ENCODE measurements at places on chromosomes 3 and 15. TPM values are rescaled to one million over a fixed set of nuclear protein-coding genes. Genes with fewer than 3 reads are reported as not detected.

Gene CSTA
- total RNA-seq, result not detected

Gene RAB6B
- total RNA-seq, result 0.26 TPM

Gene GOLGA8Q
- total RNA-seq, result 0.13 TPM

Gene CCR5
- total RNA-seq, result 1.2 TPM

Gene TM4SF18
- not detected for total RNA-seq

Gene CFAP100
- not detected for total RNA-seq

Gene FBXO40
- total RNA-seq, result not detected

Gene VWA5B2
- not detected for total RNA-seq

Gene RLBP1
- not detected for total RNA-seq

Gene ATP13A5
- not detected for total RNA-seq

Gene SLC38A3
- total RNA-seq, result 0.08 TPM

Gene ALPK3
- total RNA-seq, result 0.13 TPM

Gene CD47
- 126 TPM for total RNA-seq

Gene CLDN1
- total RNA-seq, result 0.43 TPM

Gene PAK6
- total RNA-seq, result 0.76 TPM

Gene MYO9A
- 15.9 TPM for total RNA-seq

Gene PLCB2
- 41.7 TPM for total RNA-seq

Gene ADAM10
- 57.5 TPM for total RNA-seq

Gene ZNF774
- total RNA-seq, result 0.46 TPM

Gene FAM81A
- 0.40 TPM for total RNA-seq

Gene SFMBT1
- total RNA-seq, result 25.2 TPM

Gene GABRB3
- total RNA-seq, result 0.23 TPM

Gene CCDC13
- 0.35 TPM for total RNA-seq

Gene FYCO1
- total RNA-seq, result 9.3 TPM

Gene SLC6A1
- total RNA-seq, result not detected

Gene NMNAT3
- total RNA-seq, result 2.3 TPM

Gene CHRNA7
- 0.21 TPM for total RNA-seq

Gene MESP1
- total RNA-seq, result 2.7 TPM

Gene SLC7A14
- not detected for total RNA-seq

Gene SOX14
- not detected for total RNA-seq

Gene ACOX2
- total RNA-seq, result not detected

Gene MAP6D1
- total RNA-seq, result 1.4 TPM

Gene UROC1
- not detected for total RNA-seq

Gene MCF2L2
- 0.58 TPM for total RNA-seq

Gene GOLGA6L9
- 1.0 TPM for total RNA-seq

Gene PAQR9
- total RNA-seq, result not detected

Gene TLR9
- total RNA-seq, result not detected

Gene CHRNA5
- total RNA-seq, result 5.5 TPM

Gene PATL2
- 5.2 TPM for total RNA-seq

Gene SUCNR1
- total RNA-seq, result not detected

Gene RAD51
- total RNA-seq, result 39.7 TPM

Gene IRAK2
- total RNA-seq, result 2.1 TPM

Gene ISLR
- total RNA-seq, result 0.26 TPM

Gene SCG5
- 0.42 TPM for total RNA-seq

Gene MYLK
- 0.60 TPM for total RNA-seq

Gene CIAO2A
- 44.1 TPM for total RNA-seq

Gene NRG4
- total RNA-seq, result 0.20 TPM

Gene GPR149
- not detected for total RNA-seq

Gene DVL3
- 46.4 TPM for total RNA-seq

Gene SPATA12
- total RNA-seq, result not detected

Gene CCR9
- not detected for total RNA-seq

Gene CPN2
- 0.08 TPM for total RNA-seq
